ENCODE measurements at places on chromosomes 7 and 10.

- DNase-seq, result peak; percentile 54
Observed at GRCh38 chr7:75727881-75728593, 10.7 kb downstream of the HIP1 start.

GRCh38 chr7:5143935-5144903 is 45.8 kb upstream of the WIPI2 start:
- DNase-seq, result no peak

DNA sequence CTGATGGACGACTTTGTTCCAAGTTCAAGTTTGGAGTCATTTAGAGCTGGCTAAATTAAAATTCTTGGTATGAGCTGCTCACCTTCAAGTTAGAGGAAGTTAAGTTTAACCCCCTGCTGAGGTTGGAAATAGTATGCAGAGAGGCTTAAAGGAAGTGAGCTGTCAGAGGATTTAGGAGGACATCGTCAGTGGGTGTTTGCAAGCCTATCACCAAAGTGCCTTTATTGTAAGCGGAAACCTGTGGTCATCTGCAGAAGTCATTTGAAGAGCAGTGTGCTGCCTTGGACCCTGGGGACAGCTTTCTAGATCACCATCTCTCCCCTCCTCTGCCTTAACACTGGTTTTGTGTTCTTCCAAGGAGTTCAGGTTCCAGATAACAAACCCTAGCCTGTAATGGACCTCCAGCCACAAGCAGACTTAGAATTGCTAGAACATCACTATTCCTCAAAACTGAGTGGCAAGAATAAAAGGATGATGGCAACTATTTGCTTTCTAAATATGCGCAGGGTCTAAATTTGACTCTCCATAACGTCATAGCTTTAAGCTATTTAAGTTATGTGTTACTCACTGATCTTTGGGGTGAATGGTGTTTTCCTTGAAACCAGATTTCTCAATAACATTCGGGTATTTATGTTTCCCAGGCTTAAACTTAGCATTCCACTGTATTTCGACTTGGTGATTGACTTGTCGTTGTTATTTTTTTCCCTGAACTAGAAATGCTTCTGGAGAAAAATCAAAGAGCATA is 93.4 kb downstream of the SLC39A12 start:
- no peak for DNase-seq

DNA sequence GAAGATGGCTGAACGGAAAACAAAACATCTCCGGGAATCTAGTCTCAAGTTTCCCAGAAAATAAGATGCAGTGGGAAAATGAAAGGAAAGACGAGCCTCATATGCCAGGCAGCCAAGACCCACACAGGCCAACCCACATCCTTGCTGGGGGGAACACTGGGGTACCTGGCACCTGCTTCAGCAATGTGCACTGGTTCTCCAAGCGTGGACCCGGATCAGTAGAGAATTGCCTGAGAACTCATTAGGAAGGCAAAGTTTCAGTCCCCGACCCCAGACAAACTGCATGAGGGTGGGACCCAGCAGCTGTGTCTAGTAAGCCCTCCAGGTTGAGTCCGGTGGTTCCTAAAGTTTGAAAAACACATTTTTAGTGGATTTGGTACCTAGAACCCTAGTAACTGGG is 18.4 kb downstream of the FAM53B start:
- DNase-seq, result no peak

GRCh38 chr10:77498210-77498609 is 139.4 kb downstream of the KCNMA1 start:
- peak; percentile 85 for DNase-seq

GRCh38 chr10:102310361-102311024 is 65.2 kb downstream of the GBF1 start:
- no peak for DNase-seq

- peak; percentile 19 for DNase-seq
Observed at GRCh38 chr7:102125127-102125596, 161.5 kb upstream of the SH2B2 start.

- DNase-seq, result no peak
Observed at GRCh38 chr7:140774371-140774770, 77.9 kb downstream of the NDUFB2 start.

- no peak for DNase-seq
Observed at GRCh38 chr7:33251301-33251700, 121.9 kb downstream of the BBS9 start.

GRCh38 chr7:38656968-38657367 is 25.8 kb upstream of the AMPH start:
- no peak for DNase-seq

DNA sequence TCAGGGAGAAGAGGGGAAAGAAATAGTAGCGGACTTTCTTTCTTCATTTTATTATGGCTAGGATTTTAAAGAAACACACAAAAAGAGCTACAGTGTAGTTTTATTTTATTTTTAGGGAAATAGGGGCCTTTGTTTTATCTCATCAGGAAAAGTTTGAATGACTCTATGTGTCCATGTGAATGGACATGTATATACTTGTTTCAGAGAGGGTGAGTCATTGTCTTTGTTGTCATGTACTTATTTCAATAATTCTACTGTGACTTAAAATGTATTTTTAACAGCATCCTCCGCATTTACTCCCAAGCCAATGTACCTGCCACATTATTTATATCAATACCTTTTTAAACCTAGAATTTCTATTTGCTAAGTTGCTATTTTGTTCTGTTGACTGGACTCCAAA is 569.5 kb downstream of the SORCS3 start:
- DNase-seq, result no peak

DNA sequence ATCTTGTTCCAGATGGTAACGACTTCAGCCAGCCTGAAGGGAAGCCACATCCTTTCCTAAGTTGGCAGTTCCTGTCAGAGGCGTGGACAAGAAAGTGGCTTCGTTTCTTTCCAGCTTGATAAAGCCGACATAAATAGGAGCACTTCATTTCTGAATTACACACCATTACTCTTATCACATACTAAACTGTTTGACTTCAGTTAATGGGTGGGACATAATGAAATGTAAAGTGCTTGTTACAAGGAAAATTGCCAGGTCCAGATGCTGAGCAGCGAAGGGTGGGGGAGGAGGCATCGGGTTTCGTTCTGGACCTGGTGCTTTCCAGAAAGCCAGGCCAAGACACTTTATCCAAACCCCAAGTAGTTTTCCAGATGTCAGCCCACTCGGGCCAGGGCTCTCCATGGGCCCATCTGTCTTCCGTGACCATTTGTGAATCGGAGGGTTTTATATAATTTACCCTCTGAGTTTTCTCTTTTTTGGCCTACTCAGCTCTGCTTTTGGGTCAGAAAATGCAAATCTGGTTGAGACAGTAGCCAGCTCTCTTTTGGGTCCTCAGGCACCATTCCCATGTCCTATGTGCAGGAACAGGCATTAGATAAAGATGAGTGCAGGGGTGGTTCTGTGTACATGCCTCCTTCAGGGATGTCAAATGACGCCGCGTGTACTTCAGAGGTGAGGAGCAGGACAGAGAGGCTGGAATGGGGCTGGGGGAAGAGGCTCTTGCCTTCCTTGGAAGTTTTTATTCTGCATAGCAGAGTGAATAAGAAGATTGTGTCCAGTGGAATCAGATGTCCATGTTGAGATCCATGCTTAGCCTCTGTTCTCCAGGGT is 90.2 kb downstream of the TACC2 start:
- no peak for DNase-seq

GRCh38 chr10:70357565-70357964 is 24.9 kb downstream of the LRRC20 start:
- DNase-seq, result no peak

DNA sequence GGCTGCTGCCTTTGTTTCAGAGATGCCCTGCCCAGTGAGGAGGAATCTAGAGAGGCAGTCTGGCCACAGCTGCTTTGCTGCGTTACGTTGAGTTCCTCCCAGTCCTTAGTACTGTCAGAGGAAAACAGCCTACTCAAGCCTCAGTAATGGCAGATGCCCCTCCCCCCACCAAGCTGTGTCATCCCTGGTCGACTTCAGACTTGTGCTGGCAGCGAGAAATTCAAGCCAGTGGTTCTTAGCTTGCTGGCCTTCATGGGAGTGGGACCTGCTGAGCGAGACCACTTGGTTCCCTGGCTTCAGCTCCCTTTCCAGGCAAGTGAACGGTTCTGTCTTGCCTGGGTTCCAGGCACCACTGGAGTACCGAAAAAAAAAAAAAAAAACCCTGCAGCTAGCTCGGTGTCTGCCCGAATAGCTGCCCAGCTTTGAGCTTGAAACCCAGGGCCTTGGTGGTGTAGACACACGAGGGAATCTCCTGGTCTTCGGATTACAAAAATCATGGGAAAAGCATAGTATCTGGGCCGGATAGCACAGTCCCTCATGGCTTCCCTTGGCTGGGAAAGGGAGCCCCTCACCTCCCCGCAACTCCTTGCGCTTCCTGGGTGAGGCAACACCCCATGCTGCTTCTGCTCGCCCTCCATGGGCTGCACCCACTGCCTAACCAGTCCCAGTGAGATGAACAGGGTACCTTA is 9.1 kb downstream of the SDHAF3 start:
- DNase-seq, result no peak

- DNase-seq, result no peak
Observed at GRCh38 chr10:82968533-82968932, 1093.5 kb downstream of the NRG3 start.

- no peak for DNase-seq
Observed at GRCh38 chr7:24354456-24354855, 70.5 kb downstream of the NPY start.

DNA sequence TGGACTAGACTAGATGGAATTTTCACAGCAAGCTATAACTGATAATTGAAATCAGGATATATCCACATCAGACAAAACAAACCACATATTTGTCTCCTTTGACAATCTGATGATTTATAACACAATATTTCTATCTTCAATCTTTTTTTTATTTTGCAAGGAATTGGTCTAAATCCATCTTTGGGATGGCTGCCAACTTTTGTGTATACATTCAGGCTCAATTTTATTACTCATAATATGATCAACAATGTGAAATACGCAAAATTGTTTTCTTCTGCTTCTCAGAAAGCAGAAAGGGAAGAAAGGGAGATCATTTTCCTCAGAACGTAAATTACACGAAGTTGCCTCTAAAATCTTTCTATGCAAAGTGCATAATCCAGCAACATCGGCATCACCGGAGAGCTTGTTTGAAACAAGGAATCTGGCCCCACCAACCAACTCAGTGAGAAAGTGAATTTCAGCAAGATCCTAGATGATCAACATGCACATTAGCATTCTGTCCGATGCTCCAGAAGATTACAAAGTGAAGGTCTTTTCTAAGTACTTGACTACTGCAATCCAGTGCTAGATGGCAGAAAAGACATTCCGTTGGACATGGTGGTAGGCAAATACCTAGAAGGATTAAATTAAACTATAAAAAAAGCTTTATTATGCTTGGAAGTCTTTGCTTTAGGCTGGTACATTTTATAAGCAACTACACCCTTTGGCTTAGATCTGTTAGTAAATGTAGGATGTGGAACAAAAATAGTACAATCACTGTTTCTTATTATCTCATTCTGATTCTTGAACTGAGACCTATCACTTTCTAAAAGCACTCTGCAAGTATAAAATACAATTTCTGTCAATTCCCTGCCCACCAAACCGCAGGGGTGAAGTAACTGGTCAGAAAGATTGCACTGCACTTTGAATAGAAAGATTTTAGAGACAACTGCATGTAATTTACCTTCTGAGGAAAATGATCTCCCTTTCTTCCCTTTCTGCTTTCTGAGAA is 126.4 kb upstream of the RSU1 start:
- DNase-seq, result no peak

- peak; percentile 28 for DNase-seq
Observed at GRCh38 chr10:3538656-3539531, 246.1 kb downstream of the KLF6 start.

DNA sequence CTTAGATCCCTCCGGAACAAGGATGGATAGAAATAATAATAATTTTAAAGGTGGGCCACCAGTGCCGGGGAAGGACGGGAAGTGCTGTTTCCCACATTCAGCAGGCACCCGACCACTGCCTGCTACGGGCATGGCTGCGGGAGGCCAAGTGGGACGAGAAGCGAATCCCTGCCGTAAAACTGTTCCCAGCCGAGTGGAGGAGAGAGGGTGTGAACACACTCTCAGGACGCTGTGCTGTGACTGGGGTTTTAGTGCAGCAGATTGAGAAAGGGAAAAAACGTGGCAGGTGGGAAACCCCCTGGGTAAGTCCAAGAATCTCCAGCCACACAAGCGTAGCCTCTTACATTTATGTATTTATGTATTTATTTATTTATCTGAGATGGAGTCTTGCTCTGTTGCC is 158.8 kb downstream of the DNAJB6 start:
- no peak for DNase-seq

DNA sequence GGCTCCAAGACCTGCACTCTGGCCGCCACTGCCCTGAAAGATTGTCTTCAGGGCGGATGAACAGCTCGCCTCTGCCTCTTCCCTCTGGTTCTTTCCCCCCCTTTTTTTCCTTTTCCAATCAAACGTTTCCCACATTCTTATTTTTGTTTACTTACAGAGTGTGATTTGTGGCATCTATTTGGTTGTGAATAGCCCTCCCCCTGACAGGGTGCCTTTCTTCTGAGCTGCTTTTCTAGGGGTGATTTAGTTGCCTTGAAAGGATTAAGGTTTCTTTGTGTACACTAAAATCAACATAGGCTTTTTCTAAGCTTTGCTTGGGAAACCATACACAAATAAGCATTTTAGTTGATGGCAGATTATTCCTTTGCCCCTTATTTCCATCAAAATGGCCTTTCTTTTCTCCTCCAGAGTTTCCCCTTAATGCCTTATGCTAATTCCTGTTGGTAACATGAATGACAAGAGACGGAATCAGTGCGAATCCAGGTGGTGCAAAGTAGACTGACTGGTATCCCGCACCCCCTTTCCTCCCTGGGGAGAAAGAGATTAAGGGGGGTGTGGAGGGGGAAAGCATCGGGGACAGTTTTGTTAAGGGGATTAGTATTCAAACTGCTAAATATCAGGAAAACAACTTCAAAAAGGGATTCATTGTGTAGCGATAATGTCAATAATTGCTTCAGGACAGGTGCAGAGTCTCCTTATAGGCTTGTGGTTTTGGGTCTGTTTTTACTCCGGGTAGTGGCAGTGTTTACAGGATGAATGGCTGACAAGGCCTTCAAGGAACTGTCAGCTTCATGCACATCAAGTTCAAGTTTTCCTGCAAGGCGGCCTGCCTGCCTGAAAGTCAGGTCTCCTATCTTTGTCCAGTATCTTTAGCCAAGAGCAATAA is 431.6 kb upstream of the GALNT17 start:
- no peak for DNase-seq

DNA sequence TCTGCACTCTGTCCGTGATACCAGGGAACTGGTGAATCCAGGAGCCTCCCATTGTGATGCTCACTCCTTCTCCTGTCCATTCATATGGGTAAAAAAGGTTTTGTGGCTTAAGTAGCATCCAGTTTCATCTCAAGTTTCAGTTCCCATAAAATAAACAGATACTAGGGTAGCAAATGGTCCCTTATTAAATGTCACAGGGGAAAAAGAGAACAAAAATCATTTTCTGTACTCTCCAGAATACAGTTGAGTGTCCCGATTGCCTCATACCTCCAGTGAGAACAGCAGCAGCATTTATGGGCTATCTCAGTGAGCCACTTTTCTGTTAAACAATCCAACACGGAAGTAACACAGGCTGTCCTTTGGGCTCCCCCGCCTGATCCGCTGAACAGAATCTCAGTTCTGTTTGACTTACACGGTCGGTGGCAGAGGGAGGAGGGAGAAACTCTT is 179.6 kb downstream of the CELF2 start:
- no peak for DNase-seq

GRCh38 chr10:55048830-55049498 is 247.9 kb upstream of the PCDH15 start:
- DNase-seq, result no peak

Data from T47D (cell line).